EH (cell line): ENCODE measurements at places on chromosomes 12 and 14.

DNA sequence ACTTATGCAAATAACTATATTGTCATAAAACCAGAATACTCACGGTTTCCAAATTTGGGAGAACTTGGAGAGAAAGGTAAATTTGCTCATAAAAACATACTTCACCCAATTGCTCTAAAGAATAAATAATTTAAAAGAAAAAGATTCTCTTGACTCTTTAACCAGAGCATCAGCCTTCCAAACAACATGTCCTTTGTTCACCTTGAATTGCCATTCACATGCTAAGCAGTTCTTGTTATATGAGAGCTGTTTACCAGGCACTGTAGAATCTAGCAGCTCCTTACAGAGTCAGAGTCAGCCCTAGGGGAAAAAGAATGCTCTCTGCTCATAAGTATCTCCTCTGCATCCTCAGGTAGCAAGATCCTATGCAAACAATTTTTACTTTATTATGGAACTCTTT is 10.2 kb downstream of the SLCO1A2 start:
- DNase-seq: no peak

DNA sequence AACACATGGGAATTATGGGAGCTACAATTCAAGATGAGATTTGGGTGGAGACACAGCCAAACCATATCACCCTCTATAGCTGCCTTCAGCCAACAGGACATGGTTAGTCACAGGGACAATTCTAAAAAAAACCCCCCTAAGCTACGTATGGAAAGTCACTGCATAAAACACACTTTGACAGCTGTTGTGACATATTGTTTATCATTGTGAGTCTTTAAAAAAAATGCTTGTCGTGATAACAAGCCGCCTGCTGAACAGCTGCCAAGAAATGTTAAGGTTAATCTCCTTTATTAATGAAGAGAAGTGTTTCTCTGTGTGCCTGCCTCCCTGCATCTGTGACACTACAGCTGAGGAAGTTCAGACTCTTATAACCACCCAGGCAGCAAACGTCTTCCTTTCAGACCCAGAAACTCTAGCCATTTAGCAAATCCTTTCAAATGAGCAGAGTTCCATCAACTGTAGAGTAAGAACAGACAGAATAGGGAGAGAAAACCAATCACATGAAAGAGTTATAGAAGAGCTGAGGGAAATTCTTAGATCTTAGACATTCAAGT is 1459.6 kb upstream of the TMEM132C start:
- DNase-seq: no peak

DNA sequence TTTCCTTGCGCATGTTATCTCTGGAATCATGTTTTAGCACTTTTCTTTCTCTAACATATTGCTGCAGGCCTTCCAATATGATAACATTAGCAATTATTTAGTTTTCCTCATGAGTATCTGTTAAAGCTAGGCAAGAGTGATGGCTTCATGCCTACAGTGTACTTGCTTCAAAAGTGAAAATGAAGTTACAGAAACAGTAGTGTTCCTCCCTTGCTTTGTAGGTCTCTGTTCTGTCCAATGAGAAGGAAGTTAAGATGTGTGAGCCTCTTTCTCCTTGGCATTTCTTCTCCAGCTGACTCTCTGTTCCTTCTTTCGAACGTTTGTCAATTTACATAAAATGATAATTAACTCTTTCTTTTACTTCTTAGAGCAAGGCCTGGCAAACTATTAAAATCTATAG is 22.2 kb downstream of the LRRIQ1 start:
- DNase-seq: no peak

- DNase-seq: no peak
Observed at GRCh38 chr14:78292003-78292402, 121.8 kb downstream of the NRXN3 start.

GRCh38 chr14:90500665-90501370 is 104.0 kb downstream of the CALM1 start:
- no peak for DNase-seq

DNA sequence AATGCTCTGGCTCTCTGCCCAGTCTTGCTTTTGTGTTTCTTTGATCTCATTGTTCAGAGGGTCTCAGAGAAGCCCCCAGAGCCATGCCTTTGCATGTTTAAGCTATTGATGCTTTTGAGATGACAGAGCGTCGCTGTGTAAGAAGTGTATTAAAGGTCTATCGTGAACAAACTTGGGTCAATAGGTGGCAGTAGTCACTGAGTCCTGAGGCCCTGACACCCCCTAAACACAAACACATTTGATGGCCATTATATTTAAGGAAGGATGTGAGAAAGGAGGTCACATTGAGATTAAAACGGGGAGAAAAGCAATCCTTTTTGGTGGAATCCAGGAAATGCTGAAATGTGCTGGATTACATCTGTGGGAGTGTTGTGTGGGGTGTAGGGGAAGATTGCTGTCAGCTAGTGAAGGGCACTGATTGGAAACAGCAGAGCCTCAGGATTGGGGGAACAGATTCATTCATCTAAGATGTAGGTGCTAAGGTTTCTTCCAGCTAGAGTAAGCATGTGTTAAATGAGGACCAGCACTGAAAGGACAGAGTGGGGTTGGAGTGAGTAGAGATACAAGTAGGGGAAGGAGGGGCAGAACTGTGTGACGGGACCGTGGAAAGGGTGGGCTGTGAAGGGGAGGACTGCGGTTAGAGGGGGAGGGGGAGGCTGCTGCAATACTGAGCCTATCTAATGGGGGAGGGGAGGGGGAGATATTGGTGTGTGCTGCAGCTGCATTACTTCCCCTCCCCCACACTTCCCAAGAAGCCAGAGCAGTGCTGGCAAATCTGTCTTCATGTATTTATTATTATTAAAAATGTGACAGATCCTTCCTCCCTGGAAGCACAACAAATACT is 12.7 kb downstream of the NGDN start:
- DNase-seq: no peak

GRCh38 chr14:100738269-100738691 is 11.6 kb downstream of the DLK1 start:
- no peak for DNase-seq

DNA sequence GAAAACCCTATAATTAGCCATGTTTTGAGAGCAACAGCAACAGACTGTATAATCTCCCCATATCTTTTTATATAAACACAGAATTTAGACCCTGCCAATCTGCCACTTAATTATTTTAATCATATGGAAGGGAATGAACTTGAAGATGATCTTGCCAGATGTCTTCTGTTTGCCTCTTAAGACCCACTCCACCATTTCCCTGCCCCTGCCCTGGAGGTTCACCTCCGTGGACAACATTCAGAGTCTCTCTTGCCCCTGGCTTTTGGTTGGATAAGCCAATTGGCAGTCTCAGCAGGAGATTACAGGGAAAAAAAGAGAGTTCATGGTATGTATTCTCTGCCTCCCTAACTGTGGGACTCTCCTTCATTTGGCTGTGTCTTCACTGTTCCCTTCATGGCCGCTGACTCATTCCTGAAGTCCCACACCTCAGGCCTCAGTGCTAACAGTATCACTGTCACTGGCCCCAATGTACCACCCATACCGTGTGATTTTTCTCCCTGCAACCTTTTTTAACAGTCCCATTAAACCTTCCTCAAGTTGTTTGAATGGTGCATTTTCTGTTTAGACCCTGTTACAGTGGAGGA is 184.8 kb downstream of the PIK3C2G start:
- DNase-seq: no peak

GRCh38 chr12:122063694-122064024 is 14.9 kb upstream of the MLXIP start:
- no peak for DNase-seq

- no peak for DNase-seq
Observed at GRCh38 chr12:132630672-132631071, 12.1 kb downstream of the P2RX2 start.

DNA sequence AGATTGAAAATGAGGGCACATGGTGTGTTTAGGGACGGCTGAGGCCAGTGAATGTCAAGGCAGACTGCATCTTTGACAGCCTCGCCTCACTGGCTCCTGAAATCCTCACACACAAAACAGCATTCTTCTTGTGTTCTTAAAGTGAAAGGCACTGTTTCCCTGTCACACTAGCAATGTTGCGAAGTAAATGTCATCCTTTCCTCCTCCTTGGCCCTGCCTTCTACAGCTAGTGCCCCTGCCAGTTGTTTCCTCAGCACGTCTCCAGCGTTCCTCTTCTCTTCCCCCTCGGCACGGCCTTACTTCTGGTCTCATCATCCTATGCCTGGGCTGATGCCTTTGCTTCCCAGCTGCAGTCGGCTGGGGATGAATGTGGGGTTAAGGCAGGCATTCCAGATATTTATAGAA is 129.4 kb upstream of the DNM1L start:
- peak; percentile 94 for DNase-seq

GRCh38 chr12:41264281-41264680 is 76.2 kb downstream of the PDZRN4 start:
- no peak for DNase-seq

- DNase-seq: peak; percentile 41
Observed at GRCh38 chr14:102551995-102552705, 40.3 kb upstream of the RCOR1 start.

DNA sequence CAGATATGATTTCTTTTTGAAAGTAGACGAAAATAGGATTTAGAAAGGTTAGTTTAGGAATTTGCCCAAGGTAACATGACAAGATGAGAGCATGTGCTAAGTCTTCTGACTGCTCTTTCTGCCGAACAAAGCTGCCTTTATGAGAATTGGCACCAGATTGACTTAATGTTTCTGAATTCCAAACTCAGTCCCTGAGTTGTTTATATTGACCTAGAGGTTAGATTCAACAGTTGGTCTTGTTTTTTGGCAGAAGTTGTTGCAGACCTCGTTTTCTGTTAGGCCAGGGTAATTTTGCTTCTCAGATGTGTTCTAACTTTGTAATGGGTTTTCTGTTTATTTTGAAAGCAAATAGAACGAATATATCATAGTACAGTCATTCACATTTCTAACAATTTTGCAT is 61.5 kb upstream of the LRTM2 start:
- peak; percentile 40 for DNase-seq

- DNase-seq: peak; percentile 40
Observed at GRCh38 chr14:91230397-91231035, 14.0 kb downstream of the GPR68 start.

DNA sequence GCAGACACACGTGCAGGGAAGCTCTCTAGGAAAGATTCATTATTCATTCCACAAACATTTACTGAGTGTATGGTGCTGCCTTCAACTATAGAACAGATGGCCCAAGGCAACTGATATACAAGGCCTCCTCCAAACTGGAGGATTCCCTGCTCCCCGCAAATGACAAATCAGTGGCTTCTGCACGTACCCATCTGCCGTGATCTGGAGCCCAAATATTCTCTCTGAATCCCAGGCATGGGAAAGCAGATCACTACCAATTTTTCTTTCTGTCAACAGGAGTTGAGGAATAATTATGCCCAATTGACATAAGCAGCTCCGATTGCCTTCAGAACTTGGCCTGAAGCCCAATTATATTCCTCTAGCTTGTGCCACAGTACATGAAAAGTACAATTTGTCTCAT is 174.2 kb upstream of the CCDC196 start:
- no peak for DNase-seq

DNA sequence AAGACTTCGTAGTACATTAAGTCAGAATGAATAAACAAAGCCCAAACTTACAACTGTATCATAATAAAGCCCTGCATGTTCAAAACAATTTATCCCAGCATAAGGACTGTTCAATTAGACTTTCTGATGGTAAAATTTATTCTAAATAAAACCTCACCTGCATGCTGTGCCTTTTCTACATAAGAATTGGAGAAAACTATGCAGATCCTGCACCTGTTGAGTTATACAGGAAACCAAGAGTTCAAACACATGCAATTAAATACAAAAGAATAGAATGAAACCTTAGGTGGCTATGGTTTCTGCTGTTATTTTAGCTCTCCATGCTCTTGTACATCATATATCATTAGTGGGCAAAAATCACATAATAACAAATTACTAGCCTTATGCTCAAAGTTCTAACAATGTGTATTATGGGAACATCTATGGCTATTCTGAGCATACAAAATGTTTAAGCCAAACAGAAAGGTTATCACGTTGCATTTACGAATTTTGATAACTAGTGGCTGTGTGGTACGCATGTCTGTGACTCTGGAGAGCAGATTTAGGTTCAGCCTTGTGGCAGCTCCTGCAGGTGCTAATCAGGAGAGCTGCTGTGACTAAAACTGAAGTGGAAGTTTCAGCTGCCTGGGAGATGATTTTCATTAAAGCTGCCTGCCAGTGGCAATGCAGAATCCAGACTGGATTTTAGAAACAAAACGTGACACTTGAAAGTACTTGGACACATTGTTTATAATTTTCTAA is 36.1 kb upstream of the LRFN5 start:
- DNase-seq: no peak

DNA sequence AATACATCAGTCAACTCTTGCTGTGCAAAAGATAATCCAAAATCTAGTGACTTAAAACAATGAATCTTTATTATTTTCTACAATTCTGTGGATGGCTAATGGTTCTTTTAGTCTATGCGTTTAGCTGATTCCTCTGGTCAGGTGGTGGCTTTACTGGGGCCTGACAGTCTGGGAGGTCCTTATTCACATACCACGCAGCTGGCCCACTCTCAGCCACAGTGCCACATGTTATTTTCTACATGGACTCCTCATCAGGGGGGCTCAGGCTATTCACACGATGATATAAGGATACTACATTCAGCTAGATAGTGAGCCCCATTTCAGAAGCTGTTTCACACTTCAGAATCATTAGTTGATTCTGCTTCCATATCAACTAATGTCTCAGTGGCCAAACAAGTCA is 287.5 kb upstream of the MGAT4C start:
- DNase-seq: no peak

DNA sequence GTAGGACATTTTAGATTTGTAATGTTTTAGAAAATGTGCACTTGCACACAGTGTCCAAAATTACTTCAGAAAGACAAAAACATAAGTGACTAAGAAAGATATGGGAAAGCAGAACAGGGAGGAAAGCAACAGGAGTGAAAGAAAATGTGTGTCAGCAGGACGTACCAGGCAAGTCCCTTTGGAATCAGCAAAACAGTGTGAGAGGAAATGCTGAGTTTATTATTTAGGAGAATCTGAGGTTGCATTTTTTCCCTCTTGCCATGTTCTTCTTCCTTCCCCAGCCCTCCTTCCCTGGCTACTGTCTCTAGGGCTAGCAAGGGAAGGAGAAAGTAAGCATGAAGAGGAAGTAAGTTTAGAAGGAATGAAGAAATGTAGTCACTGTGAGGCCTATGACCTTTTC is 67.7 kb upstream of the CD163 start:
- DNase-seq: no peak

DNA sequence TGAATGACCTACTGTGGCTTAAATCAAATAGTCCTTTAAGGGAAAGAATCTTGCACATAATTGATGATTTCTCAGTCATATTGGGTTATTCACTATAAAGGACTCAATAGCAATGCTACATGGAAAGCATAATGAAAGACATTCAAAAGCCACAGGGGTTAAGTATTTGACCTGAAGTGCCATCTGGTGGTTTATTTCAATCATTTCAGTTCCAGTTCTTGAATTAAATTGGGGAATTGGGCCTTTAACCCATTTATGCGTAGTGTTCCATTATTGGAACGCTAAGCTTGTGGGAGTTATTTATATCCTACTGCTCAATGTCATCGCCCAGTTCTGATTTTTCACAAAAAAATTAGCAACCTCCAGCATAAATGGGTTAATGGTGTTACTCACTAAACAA is 41.3 kb upstream of the C12orf71 start:
- DNase-seq: peak; percentile 30

- DNase-seq: no peak
Observed at GRCh38 chr12:68863109-68863770, 55.3 kb downstream of the MDM2 start.

GRCh38 chr14:23286902-23287479 is 1.1 kb upstream of the HOMEZ start:
- DNase-seq: no peak
